Sigmoid colon (tissue), 7 donors: ENCODE measurements at places on chromosomes 2 and 18. TPM values are rescaled to one million over a fixed set of nuclear protein-coding genes. Genes with fewer than 3 reads are reported as not detected.

- no peak for DNase-seq
These were observed 263.0 kb downstream of the LPIN1 start for GRCh38 chr2:12009323-12009905.

DNA sequence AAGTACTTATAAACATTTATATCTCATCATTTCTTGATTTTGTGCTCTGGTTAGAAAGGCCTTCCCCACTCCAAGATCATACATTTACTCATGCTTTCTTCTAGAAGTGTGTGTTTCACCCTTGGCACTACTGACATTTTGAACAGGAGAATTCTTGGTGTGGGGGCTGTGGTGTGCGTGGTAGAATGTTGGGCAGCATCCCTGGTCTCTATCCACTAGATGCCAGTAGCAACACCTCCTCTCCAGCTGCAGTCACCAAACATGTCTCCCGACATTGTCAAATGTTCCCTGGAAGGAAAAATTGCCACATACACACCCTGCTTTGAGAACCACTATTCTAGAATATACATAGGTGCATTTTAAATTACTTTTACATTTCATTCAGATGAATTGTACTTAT is 8.7 kb upstream of the TGIF1 start:
- no peak for DNase-seq

- DNase-seq = no peak
These were observed 9.3 kb upstream of the RGPD4 start for GRCh38 chr2:107817378-107817777.

DNA sequence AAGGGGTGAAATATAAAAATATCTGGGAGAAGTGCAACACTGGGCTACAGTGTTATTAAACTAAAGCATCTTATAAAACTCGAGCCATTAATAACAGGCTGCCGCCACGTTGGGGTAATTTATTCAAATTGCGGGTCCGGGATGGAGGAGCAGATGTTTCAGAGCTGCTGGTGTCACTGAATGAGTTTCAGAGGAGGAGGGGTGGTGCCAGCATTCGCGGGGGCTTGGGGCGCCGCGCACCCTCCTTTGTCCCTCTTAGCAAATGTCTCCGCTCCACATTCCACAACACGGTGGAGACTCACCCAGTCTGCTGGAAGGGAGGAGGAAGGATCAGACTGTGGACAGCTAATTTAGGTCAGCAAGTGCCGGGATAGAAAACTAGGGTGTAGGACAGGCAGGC is 260.5 kb downstream of the CELF4 start:
- DNase-seq = no peak

DNA sequence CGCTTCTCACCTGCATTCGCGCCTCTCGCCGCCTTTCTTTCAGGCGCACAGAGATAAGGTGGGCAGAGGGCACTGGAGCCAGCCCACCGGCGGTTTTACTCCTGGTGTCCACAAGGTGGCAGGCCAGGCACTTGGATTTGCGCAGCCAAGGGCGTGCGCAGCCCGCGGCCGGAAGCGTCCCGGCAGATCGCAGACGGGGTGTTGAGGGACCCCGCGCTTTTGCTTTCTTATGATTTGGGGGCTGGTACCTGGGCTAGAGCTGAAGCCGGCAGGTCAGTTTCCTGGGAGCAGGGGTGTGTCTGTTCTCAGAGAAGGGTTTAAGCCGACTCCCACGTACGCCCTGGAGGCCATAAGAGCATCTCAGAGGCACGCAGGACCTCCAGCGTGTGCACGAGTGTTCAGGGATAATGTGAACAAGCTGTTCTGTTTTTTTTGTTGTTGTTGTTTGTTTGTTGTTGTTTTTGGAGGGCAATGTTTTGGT is 305.6 kb upstream of the CXCR4 start:
- DNase-seq = peak; percentile 73

DNA sequence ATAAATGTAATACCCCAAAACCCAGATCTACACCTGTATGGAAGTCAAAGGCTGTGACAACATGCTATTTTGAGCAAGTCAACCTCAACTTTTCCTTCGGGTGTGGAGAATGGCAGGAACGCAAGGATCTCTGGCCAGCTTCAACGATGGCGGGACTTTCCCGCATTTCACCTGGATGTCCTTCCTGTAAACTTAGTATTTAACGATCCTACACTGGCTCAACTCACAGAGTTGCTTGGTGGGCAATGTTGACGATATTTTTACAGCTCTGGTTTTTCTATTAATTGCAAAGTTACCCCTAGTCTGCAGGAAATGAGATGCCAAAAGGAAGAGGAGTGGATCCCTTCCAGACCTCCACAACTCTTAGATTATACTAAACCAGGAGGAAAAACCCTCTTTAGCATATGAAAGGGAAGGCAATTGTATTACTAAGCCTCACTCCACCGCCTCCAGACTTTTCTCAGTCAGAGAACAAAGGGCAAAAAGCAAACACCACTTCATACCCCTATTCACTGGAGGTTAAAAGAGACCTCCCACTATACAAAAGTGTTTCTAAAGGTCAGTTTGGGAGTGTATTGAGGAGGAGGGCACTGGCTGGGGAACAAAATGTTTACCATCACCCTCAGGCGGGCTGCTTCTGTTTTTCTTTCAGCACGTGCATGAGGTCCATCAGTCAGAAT is 56.5 kb upstream of the ACVR1 start:
- no peak for DNase-seq

DNA sequence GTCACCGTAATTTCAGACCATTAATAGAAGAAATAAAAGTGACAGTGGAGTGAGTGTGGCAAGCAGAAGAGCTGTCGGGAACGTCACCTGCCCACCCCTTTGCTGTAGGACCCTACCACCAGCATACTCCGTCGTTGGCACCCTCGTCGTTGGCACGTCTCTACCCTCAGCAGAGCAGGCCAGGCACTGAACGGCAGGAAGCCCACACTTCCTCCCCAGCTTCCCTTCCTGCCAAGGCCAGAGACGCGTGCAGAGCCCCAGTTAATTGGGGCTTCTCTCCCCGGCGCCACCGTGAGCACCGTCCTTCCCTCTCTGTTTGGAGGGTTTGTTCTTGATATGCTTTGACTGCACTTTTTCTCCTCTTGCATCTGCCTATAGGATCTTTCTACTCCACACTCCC is 27.0 kb upstream of the NFATC1 start:
- no peak for DNase-seq

- peak; percentile 95 for DNase-seq
These were observed 14.3 kb upstream of the TANC1 start for GRCh38 chr2:158953926-158954763.

DNA sequence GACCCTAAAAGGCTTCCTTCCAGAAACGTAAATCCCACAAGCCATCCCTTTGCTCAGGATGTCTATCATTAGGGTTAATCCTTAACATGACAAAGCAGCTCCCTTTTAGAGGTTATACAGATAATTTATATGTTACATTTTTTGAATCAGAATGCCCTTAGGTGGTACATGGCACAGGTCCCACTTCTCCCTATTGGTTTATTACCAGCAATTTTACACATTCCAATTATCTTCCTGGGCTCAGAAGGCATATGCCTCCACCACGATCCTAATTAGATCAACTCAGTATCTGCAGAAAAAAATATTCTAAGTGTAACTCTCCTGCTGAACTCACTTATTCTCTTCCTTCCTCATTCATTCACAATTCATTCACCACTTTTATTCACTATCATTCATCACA is 507.0 kb upstream of the MAP2 start:
- DNase-seq = no peak

DNA sequence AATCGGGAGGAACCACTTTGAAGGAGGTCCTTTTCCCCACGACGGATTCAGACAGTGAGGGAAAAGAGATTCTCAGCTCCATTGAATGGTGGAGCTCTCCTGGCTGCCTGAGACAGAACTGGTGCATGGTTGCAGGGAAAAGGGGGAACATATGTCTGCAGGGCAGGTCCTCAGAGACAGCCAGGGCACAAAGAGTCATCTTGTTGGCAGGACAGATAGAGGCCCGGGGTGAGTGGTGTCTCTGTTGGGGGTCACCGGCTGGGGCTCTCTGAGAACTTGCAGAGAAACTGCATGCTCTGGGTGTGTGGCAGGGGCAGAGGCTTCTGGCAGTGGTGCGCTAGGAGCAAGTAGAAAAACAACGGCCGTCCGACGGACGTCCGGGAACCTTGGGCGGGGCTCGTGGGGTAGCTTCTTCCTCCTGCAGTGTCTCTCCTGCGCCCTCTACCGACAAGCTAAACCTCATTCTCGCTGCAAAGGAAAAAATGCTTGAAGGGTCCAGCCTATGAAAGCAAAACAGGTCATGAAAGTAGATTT is 94.3 kb downstream of the CDCA7 start:
- DNase-seq = peak; percentile 89

GRCh38 chr18:54843314-54843713 is 15.0 kb downstream of the RAB27B start:
- no peak for DNase-seq

DNA sequence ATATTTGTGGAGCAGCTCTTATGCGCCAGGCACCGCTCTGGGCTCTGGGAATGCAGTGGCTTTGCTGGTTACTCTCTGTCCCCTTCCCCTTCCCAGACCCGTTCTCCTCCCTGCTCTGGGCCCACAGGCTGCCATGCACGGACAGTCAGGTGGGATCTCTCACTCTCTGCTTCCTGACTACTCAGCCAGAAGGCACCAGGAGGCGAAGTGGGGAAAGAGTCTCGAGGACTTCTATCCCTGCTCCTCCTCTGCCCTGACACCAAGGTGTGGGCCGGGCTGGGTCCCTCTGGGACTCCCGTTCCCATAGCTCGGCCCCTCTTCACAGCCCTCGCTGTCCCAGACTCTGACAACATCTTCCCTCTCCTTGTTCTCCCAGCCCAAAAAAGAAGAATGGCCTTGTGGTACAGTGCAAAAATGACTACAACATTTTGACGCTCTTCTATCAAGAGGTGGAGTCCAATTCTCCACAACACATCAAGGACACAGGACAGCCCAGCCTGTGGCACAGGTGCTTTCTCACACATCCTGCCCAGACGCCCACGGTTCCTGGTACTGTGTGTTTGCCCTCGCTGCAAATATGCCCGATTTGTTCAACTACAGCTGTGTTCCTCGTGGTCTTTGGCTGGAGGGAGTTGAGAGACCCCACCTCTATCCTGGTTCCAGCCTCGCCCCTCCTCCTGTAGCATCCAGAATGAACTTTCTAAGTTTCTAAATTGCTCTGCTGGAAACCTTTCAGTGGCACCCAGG is 14.0 kb upstream of the DUSP2 start:
- peak; percentile 45 for DNase-seq

DNA sequence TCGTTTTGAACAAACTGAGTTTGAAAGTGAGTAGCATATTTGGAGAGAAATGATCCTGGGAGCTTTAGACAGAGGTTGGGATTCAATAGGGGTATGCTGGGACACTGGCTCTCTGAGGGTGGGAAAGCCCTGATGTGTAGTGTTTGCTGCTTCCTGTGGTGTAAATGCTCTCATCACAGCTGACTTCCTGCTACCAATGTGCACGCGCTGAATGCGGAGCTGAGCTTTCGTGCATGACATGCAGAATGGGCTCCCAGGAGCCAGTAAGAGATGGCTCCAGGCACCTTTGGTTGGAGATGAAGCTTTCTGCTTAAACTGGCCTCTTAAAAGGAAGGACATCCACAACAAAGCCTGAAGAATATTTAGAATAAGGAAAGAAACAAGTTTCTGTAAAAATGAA is 224.1 kb upstream of the CCDC150 start:
- no peak for DNase-seq

DNA sequence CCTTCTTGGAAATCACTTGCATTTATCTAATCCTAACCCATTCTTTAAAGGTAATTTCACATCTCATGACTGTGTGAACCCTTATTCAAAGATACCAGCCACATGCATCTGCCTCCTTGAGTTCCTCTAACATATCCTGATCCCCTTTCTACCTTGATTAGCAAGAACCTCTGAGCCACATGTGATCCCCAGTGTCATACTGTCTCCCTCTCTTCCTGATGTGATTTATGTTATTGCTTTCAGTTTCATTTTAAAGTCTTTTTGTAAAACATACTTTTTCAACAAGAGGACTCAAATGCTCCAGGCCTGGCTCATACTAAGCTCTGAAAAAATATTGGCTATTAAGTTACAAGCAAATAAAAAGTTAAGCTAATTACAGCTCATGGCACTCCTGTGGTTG is 470.1 kb downstream of the DLGAP1 start:
- DNase-seq = no peak

DNA sequence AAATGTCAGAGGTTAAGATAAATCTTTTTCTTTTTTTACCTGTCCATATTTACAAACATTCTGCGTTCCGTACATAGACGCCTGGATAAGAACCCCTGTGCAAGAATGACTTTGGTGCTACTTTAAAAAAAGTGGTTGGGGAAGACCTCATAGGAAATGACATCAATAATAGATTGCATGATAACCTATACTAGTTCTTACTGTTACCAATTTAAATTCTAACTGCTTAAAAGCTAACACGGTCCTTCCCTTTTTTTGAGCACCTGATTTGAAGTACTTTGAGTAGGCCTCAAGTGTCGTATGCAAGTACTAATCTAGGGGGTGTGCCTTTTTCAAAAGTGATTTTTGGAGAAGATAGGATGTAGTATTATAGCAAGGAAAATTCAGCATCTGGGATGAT is 2.1 kb downstream of the SLC39A10 start:
- no peak for DNase-seq

DNA sequence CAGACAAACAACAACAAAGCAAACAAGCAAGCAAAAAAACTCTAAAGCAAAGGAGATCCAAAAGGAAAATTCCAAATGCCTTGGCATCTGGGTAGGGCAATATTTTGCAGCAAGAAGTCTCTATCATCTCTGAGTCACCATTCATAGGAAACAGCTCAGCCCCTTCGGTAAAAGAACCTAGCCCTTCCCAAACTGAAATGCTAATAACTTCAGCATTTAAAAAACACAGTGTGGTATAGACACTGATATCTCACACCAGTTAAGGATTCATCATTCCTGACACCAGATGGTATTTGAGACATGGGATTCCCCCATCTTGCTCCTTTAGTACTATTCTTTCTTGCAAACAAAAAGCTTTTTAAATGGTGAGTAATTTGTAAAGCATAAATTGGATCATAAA is 491.8 kb downstream of the TXNL1 start:
- no peak for DNase-seq

- no peak for DNase-seq
These were observed 165.3 kb downstream of the ATAD2B start for GRCh38 chr2:23761638-23762037.

DNA sequence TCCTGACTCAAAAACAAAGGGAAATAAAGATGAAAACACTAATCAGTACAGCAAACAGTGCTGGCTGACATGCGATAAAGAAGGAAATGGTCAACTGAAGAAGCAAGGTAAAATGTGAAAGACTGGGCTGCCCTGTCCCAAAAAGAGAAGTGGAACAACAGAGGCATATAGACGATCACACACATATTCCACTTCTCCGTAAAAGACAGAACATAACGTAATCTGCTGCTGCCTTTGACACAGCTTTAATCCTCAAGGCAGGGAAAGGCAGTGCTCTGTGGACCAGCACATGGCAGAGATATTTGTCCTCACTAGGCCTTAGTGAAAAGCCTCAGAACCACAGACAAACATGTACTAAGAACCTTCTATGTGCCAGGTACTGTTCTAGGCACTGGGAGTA is 24.3 kb upstream of the REL start:
- DNase-seq = no peak

GRCh38 chr2:26223018-26223417 is 21.4 kb downstream of the HADHA start:
- no peak for DNase-seq

The CAPN10 gene
- 11.4 TPM for polyA plus RNA-seq

The AQP12B gene
- polyA plus RNA-seq = 1.2 TPM

The TSPYL6 gene
- not detected for polyA plus RNA-seq

The BCL11A gene
- polyA plus RNA-seq = 4.4 TPM

The IL36A gene
- not detected for polyA plus RNA-seq

The HTRA2 gene
- polyA plus RNA-seq = 19.7 TPM

The BMP10 gene
- polyA plus RNA-seq = not detected

The TXNDC2 gene
- 0.04 TPM for polyA plus RNA-seq

The TUBA3E gene
- not detected for polyA plus RNA-seq
